ENCODE measurements at places on chromosomes 3 and 15. TPM values are rescaled to one million over a fixed set of nuclear protein-coding genes. Genes with fewer than 3 reads are reported as not detected.

MTFMT gene
- total RNA-seq, result 27.6 TPM

P3H2 gene
- 7.1 TPM for total RNA-seq

TMEM108 gene
- not detected for total RNA-seq

GRCh38 chr15:90036806-90037510, 35.8 kb downstream of the ZNF710 start:
- H3K36me3 ChIP-seq, result peaks cover 22% of the 10 kb centered on the region
- no peak overlapping the region for H3K4me3 ChIP-seq
- H3K27ac ChIP-seq, result no peak overlapping the region
- no peak for DNase-seq
- no peaks in the 10 kb centered on the region for H3K27me3 ChIP-seq

DNA sequence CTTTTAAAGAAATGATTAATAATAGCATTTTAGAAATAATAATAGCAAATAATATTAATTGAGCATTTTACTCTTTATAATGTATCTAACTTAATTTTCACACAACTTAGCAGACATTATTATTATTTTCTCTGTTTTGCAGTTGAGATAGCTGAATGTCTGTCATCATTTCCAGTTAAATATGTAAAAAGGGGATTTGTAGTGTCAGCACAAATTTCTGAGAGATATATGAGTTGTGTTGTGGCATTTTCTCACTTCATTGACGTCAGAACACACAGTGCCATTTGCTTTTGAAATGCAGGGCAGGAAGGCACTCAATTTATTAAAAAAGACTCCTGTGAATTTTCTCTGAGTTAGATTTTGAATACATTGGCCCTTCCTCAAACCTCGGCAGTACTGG, 111.0 kb downstream of the GRM7 start:
- no peaks in the 10 kb centered on the region for H3K27me3 ChIP-seq
- no peaks in the 10 kb centered on the region for H3K36me3 ChIP-seq
- H3K27ac ChIP-seq, result no peak overlapping the region
- no peaks in the 10 kb centered on the region for H3K4me1 ChIP-seq
- DNase-seq, result no peak
- no peak overlapping the region for H3K4me3 ChIP-seq

- no peaks in the 10 kb centered on the region for H3K27me3 ChIP-seq
- H3K27ac ChIP-seq, result no peak overlapping the region
- no peaks in the 10 kb centered on the region for H3K4me1 ChIP-seq
- H3K36me3 ChIP-seq, result no peaks in the 10 kb centered on the region
- no peak overlapping the region for H3K4me3 ChIP-seq
- DNase-seq, result no peak
Observed at GRCh38 chr3:159902546-159903314, 85.9 kb upstream of the IL12A start.

DNA sequence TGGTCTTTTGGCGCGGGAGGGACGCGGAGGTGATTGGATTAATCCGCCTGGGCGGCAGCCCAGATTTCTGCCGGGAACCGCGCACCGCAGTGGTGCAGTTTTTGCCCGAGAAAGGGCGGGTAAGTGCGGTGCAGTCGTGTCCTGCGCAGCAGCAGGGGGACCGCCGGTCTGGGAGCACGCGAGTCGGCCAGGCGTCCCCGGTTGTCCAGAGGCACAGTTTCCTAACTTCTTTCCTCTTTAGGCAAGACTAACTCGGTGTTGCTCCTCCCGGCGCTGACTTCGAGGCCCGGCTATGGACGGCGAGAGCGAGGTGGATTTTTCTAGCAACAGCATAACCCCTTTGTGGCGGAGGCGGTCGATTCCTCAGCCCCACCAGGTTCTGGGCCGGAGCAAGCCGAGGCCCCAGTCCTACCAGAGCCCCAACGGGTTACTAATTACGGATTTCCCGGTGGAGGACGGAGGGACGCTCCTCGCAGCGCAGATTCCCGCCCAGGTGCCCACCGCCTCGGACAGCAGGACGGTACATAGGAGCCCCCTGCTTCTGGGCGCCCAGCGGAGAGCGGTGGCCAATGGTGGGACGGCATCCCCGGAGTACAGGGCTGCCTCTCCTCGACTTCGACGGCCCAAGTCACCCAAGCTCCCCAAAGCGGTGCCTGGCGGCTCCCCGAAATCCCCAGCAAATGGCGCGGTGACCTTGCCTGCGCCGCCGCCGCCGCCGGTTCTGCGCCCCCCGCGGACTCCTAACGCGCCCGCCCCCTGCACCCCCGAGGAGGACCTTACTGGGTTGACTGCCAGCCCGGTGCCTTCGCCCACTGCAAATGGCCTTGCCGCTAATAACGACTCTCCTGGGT, 736 bp downstream of the ARHGEF26 start:
- H3K27ac ChIP-seq, result peak overlapping the region; percentile 6
- H3K36me3 ChIP-seq, result peaks cover 28% of the 10 kb centered on the region
- H3K4me3 ChIP-seq, result peak overlapping the region; percentile 75
- no peaks in the 10 kb centered on the region for H3K27me3 ChIP-seq

DNA sequence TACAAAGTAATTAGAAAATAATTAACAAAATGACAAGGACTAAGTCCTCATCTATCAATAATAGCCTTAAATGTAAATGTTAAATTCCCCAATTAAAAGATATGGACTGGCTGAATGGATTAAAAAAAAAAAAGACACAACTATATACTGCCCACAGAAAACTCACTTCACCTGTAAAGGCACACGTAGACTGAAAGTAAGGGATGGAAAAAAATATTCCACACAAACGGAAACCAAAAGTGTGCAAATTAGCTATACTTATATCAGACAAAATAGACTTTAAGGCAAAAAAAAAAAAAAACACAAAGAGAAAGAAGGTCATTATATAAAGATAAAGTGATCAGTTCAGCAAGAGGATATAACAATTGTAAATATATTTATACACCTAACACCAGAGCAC, 111.4 kb upstream of the ZBED2 start:
- H3K36me3 ChIP-seq, result no peaks in the 10 kb centered on the region
- DNase-seq, result no peak
- no peak overlapping the region for H3K4me3 ChIP-seq
- H3K27ac ChIP-seq, result no peak overlapping the region
- no peaks in the 10 kb centered on the region for H3K4me1 ChIP-seq

DNA sequence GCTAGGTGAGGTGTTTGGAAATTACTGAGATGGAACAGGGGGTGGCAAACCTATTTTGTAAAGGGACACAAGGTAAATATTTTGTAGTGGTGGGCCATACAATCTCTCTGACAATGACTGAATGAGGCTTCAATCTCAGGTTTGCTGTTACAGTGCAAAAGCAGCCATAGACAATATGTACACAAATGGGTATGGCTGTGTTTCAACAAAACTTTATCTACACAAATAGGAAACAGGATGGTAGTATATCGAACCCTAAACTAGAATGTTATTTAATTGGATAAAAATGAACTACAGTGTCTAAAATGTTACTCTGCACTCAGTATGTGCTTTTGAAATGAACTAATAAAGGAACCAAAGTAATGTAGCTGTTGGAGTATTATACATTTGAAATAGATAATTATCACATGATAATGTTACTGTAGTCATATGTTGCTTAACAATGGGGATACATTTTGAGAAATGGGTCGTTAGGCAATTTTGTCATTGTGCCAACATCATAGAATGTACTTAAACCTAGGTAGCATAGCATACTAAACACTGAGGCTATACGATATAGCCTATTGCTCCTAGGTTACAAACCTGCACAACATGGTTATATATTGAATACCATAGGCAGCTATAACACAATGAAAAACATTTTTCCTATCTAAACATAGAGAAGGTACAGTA, 495.2 kb upstream of the TBL1XR1 start:
- no peaks in the 10 kb centered on the region for H3K36me3 ChIP-seq
- no peak overlapping the region for H3K4me3 ChIP-seq
- no peak for DNase-seq
- H3K4me1 ChIP-seq, result peaks cover 10% of the 10 kb centered on the region
- H3K27me3 ChIP-seq, result no peaks in the 10 kb centered on the region

- H3K4me1 ChIP-seq, result peaks cover 37% of the 10 kb centered on the region
- H3K27ac ChIP-seq, result no peak overlapping the region
- no peaks in the 10 kb centered on the region for H3K36me3 ChIP-seq
- no peak for DNase-seq
- no peaks in the 10 kb centered on the region for H3K27me3 ChIP-seq
Observed at GRCh38 chr3:171733561-171733960, 76.7 kb downstream of the PLD1 start.

DNA sequence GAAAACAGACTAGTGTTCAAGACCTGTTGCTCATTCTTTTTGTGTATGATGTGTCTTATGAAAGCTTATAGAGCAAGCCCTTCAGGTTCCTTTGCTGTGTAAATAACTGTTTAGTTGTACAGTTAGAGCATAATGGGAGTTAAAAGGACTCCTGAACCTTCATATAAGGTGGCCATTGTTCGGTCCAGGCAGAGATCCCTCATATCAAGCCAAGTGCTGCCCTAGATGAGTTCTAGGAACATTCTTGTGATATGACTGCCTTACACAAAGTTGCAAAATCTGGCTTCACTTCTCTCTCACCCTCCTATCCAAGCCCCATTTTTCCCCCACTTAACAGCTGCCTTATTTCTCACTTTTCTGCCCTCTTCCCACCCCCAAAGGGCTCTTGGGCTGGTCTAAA, 26.9 kb downstream of the GYG1 start:
- H3K4me1 ChIP-seq, result no peaks in the 10 kb centered on the region
- H3K36me3 ChIP-seq, result peaks cover 5% of the 10 kb centered on the region
- H3K27me3 ChIP-seq, result no peaks in the 10 kb centered on the region
- no peak overlapping the region for H3K27ac ChIP-seq
- no peak for DNase-seq

GRCh38 chr3:192940129-192940528, 22.5 kb upstream of the MB21D2 start:
- no peak overlapping the region for H3K27ac ChIP-seq
- H3K36me3 ChIP-seq, result no peaks in the 10 kb centered on the region
- peaks cover 7% of the 10 kb centered on the region for H3K4me1 ChIP-seq
- no peaks in the 10 kb centered on the region for H3K27me3 ChIP-seq
- no peak overlapping the region for H3K4me3 ChIP-seq

- H3K4me1 ChIP-seq, result no peaks in the 10 kb centered on the region
- H3K27ac ChIP-seq, result no peak overlapping the region
- no peaks in the 10 kb centered on the region for H3K36me3 ChIP-seq
- H3K27me3 ChIP-seq, result no peaks in the 10 kb centered on the region
Observed at GRCh38 chr3:165359005-165359404, 162.8 kb upstream of the SLITRK3 start.

GRCh38 chr3:107942244-107942643, 148.6 kb downstream of the CD47 start:
- no peaks in the 10 kb centered on the region for H3K27me3 ChIP-seq
- H3K4me3 ChIP-seq, result no peak overlapping the region
- no peak overlapping the region for H3K27ac ChIP-seq
- no peaks in the 10 kb centered on the region for H3K36me3 ChIP-seq
- DNase-seq, result no peak

- no peak within 1 kb of the TSS for H3K27ac ChIP-seq
- no peak for DNase-seq
- H3K36me3 ChIP-seq, result no peaks in the 10 kb centered on the region
- H3K4me1 ChIP-seq, result peaks cover 4% of the 10 kb centered on the region
- H3K4me3 ChIP-seq, result peak within 1 kb of the TSS; percentile 18
- H3K27me3 ChIP-seq, result peaks cover 53% of the 10 kb centered on the region
Observed at GRCh38 chr3:42906070-42906847, at the start of gene ZNF662. ZNF662 (plus strand) TSS chr3:42906142; CDS start chr3:42908115, 1,973 bp downstream.

DNA sequence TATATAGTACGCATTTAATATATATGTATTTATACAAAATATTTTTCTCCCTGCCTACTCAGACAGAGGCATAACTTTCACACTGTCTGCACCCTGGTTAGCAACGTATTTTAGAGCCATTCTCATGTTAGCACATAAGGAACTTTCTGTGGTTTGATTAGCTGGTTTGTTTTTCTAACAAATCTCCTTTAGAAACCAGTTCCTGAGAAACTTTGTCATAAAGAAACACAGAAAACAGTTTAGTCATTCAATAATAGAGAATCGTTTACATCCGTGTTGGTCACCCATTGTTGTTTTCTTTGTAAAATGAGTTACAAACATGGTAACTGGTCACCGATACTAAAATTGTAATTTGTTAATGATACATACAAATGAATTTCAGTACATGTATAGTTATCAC, 5.9 kb upstream of the NGRN start:
- H3K4me1 ChIP-seq, result peaks cover 9% of the 10 kb centered on the region
- H3K27ac ChIP-seq, result no peak overlapping the region
- peaks cover 14% of the 10 kb centered on the region for H3K27me3 ChIP-seq

GRCh38 chr3:180973543-180973942, 16.0 kb downstream of the DNAJC19 start:
- H3K27me3 ChIP-seq, result no peaks in the 10 kb centered on the region
- H3K4me1 ChIP-seq, result no peaks in the 10 kb centered on the region
- no peak for DNase-seq
- peaks cover 76% of the 10 kb centered on the region for H3K36me3 ChIP-seq

DNA sequence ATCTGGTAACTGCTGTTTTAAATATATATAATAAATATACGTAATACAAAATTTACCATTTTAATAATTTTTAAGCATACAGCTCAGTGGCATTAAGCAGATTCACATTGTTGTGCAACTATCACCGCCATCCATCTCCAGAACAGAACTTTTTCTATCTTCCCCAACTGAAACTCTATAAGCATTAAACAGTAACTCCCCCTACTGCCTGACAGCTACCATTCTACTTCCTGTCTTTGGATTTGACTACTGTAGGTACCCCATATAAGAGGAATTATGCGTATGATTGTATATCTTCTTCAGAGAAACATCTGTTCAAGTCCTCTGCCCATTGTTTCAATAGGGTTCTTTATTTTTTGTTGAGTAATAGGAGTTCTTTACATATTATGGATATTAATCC, 36.8 kb downstream of the EID1 start:
- peaks cover 9% of the 10 kb centered on the region for H3K4me1 ChIP-seq
- no peak for DNase-seq
- no peaks in the 10 kb centered on the region for H3K36me3 ChIP-seq
- H3K27me3 ChIP-seq, result no peaks in the 10 kb centered on the region

DNA sequence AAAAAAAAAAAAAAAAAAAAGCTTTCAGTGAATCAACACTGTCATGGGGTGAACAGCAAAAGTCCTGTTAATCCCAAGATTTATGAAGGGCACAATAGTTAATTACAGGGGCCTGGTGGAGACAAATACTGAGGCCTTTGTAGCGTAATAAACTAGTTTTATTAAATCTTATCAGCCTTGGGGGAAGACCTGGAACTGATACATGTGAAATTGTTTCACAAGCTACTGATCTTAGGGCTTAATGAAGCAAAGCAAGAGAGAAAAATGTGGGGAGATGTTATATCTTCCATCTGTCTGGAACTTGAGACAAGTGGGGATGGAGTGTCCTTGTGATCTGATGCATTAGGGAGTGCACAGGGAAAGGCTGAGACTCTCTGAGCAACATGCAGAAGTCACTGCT, 47.9 kb upstream of the OSBPL11 start:
- H3K36me3 ChIP-seq, result peaks cover 9% of the 10 kb centered on the region
- H3K27ac ChIP-seq, result no peak overlapping the region
- no peak for DNase-seq
- no peaks in the 10 kb centered on the region for H3K27me3 ChIP-seq

Measured in Calu3 (cell line).